ENCODE measurements at places on chromosomes 12 and 14.

DNA sequence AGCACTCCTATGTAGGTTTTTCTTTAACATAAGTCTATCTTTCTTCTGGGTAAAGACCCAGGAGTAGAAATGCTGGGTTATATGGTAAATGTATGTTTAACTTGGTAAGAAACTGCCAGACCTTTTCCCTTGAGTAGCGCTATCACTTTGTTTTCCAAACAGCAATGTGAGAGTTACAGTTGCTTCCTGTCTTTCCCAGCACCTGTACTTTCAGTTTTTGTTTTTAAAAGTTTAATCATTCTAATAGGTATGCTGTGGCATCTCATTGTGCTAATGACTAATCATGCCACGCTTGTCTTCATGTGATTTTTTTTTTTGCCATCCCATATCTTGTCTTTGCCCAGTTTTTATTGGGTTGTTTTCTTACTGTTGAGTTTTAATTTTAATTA, 28.1 kb downstream of the GIT2 start:
- no peak for DNase-seq

GRCh38 chr14:89540830-89541470, 123.9 kb upstream of the FOXN3 start:
- no peak for DNase-seq

GRCh38 chr12:3199551-3200031, 122.4 kb downstream of the TSPAN9 start:
- DNase-seq, result no peak

GRCh38 chr14:93109572-93110481, 5.9 kb downstream of the ITPK1 start:
- DNase-seq, result no peak

GRCh38 chr12:114342656-114343055, 63.3 kb downstream of the TBX5 start:
- no peak for DNase-seq

DNA sequence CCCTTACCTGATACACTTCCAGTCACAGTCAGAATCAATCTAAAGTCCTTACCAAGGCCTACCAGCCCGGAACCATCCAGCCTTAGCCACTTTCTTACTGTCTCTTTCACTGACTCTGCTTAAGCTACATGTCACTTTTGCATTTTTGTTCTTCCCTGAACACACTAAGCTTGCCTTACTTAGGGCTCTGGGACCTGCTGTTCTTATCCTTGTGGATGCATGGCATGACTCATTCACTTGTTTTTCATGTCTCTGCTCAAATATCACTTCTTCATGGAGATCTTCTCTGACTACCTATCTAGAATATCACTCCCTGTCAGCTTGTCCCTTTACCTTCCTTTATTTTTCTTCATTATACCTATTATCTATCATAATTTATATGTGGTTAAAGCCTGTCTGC, 65.6 kb upstream of the ZDHHC17 start:
- no peak for DNase-seq

DNA sequence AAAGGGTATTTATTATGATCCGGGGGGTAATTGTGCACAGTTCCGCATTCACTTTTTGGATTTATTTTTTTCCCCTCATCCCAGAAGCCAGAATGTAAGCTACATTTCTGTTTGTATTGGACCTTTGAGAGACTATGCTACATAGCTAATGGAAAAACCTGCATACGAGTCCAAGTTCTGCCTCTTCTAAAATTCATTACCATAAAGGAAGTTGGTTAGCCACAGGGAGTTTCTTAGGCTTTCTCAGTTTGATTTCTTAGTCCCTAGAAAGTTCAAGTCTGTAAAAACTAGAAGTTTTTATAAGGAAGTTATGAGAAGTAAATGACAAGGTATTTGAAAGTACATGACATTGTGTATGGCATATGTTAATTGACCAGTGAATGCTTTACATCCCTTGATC, 138.7 kb downstream of the PDE3A start:
- no peak for DNase-seq

DNA sequence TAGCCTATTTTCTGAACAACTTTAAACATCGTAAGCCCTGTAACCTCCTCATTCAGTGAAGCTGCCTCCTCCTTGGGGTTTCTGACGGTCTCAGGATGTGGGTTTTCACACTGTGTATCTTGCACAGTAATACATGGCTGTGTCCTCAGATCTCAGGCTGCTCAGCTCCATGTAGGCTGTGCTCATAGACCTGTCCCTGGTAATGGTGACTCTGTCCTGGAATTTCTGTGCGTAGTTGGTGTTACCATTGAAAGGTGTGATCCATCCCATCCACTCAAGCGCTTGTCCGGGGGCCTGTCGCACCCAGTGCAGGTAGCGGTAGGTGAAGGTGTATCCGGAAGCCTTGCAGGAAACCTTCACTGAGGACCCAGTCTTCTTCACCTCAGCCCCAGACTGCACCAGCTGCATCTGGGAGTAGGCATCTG, 980.5 kb downstream of the TMEM121 start:
- peak; percentile 26 for DNase-seq

DNA sequence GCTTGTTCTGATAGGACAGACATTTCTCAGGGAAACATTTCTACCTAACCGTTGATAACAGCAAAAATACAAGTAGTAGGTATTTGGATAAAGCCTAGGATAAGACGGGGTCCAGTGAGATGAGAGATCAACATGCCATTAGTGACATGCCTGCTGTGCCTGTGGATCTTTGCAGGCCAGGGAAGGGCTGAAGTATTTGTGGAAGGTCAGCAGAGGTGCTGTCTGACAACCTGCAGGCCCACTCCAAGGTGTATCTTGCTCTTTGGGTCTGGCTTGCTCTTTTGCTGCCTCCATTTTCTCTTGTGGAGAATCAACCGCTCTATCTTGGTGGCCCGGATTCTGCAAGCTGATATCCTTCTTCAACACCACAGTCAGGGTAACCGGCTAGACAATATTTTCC, 46.7 kb downstream of the MSRB3 start:
- DNase-seq, result no peak

DNA sequence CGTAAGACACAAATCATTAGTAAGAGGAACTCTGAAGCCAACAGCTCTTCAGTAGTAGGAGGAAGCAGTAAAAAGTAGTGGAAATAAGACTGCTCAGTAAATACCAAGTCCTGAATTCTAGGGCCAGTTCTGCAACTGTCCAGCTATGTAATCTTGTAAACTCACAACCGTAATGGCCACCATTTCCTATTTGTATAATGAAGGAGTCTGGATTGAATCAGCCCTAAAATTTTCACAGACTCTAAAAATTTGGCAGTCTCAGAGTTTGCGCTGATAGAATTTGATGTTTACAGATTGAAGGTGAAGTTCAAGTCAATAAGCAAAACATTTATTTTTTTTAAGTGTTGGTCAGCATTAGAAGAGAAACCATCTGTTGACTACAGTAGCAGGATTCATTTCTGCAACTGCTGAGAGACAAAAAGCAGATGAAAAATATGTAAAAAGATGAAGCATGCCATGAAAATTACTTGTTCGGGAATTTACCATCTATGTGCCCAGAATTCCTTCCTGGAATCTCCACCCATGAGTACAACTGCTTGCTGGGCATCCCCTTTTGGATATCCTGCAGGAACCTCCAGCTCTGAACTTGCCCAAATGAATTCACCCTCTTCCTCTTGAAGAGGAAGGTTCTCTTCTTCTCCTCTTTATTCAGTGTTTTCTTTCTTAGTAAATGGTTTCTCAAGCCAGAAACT, 47.5 kb downstream of the GALNT4 start:
- DNase-seq, result no peak

GRCh38 chr14:58309086-58309485, 10.7 kb downstream of the ARID4A start:
- DNase-seq, result no peak

GRCh38 chr12:97283297-97283696, 179.3 kb upstream of the RMST start:
- no peak for DNase-seq

DNA sequence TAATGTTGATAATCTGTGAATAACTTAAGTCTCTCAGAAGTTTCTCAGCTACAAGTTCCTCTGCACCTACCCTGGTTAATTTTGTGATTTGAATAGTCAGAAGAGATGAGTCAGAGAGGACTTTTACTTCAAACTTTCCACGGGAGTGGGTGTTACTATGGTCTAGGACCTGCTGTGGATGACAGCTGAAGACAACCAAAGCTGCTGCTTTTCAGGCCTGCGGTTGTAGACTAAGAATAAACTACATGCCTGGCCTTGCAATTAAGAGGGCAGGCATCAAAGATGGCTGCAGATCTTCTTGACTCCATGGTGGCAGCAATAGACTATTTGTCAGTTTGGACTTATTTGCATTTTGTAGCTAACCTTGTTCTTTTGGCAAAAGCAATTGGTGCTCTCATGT, 227.1 kb upstream of the KRR1 start:
- DNase-seq, result no peak

DNA sequence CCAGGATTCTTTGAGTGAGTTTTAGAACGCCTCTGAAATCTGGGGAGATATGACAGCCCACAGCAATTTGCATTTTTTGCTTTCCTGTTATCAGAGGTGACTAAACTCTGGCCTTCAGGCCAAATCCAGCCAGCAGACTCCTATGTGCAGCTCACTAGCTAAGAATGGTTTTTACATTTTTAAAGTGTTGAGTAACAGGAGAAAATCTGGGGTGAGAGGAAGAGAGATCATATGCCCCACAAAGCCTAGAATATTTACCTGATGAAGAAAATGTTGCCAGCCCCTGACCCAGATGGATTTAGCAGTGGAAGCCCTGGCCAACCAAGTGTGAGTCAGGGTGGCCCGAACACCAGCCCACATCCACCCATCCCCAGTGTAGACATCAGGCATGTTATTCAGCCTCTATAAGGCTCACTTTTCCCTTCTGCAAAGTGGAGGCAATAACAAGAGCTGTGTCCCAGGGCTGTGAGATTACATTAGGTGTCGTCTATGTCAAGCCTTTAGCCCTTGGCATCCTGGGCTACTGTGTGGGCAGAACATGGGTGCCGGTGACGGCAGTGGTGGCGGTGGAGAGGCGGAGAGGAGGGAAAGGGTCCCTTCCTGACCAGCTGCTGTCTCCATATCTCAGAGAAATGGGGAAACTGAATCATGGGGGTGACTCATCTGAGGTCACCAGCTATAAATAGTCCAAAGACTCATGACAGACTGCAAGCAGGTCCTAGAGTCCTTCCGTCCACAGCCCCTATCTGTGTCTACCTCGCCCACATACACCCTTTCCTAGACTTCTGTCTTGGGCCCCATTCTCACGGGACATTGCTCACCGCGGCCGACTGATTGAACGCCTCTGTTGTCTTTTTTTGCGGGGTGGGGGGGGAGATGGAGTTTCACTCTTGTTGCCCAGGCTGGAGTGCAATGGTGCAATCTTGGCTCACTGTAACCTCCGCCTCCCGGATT, 32.6 kb upstream of the CD9 start:
- peak; percentile 81 for DNase-seq

DNA sequence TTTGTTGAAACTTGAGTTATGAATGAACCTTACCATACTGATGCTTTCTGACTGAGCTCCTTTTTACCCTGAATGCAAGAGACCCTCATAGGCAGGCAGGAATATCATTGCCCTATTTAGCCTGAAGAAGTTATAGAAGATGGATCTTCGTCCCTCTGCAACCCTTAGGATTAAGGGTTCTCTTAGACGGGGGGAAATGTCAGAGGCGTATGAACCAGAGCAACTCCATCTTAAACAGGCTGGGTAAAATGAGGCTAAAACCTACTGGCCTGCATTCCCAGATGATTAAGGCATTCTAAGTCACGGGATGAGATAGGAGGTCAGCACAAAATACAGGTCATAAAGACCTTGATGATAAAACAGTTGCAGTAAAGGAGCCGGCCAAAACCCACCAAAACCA, 7.5 kb downstream of the ATF1 start:
- DNase-seq, result no peak

- DNase-seq, result no peak
Observed at GRCh38 chr14:100449225-100449987, 126.3 kb downstream of the SLC25A47 start.

DNA sequence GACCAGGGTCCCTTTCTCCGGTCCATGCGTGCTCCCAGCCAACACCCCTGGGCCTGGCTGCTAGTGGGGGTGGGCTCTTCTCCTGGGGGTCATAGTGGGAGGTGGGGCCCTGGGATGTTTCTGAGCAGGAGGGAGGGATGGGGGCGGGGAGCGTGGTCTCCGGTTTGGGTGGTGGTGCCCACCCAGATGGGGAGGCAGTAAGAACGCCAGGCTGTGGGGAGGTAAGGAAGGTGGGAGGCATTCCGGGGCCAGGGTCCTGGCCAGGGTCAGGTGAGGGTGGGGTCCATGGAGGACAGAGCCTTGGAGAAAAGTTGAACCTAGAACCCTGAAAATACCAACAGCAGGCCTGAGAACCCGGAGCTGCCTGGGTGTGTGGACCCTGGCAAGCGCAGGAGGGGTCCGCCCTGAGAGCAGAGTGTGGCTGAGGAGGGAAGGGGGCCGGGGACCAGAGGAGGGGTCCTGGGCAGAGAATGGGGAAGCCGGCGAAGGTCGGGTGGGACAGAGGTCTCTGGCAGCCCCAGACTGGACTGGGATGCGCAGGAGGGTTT, 5.7 kb downstream of the CRIP2 start:
- DNase-seq, result no peak

DNA sequence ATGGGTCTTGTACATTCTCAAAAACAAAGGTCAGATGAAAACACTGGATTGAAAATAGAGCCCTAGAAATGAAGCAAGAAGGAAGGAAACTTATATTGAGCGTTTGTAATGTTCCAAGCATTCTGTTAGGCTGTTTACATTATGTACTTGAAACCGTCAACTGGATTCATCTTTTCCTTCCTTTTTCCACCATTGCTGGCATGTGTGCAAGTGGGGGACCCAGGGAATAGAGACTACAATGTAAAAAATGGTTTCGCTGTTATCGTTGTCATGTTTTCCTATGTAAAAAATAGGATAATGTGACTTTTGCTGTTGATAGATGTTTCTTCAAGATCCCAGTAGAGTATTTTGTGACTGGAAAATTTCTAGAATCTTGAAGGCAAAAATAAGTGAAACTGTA, 913.2 kb downstream of the NRXN3 start:
- DNase-seq, result no peak

DNA sequence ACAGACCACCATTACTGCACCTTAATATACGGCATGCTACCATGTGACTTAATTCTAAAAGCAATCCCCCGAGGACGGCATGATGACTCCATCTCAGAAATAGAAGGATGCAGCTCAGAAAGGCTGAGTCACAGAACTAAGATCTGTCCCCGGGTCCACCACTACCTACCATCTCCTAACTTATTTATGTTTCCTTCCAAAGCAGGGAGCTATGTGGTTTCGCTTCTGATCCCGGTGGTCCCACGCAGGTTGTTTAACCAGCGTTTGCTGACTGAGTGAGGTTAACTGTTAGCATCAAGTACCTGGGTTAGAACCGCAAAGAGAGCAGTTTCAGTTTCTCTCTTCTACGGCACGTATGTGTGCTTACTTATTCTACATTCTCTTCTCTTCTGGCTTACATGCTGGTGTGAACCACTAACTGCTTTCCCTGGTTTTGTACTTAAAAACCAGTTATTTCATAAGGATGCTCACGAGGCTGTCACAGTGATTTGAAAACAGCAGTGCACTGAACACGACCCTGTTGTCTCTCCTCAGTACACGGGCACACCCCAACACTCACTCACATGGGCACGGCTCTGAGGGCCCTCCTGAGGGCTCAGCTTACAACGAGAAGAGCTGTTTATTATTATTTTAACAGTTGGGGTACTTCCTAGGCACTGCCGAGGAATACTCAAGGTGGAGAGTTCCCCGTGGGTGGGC, 66.7 kb downstream of the CCDC88C start:
- peak; percentile 35 for DNase-seq

- DNase-seq, result no peak
Observed at GRCh38 chr12:95096852-95097251, 23.4 kb upstream of the NR2C1 start.

Data from CD4-positive, alpha-beta T cell treated with Interleukin-15 for 1 hour (primary cell).